Neural crest cell (in vitro differentiated cells): ENCODE measurements at places on chromosomes 5 and 9. TPM values are rescaled to one million over a fixed set of nuclear protein-coding genes. Genes with fewer than 3 reads are reported as not detected.

DNA sequence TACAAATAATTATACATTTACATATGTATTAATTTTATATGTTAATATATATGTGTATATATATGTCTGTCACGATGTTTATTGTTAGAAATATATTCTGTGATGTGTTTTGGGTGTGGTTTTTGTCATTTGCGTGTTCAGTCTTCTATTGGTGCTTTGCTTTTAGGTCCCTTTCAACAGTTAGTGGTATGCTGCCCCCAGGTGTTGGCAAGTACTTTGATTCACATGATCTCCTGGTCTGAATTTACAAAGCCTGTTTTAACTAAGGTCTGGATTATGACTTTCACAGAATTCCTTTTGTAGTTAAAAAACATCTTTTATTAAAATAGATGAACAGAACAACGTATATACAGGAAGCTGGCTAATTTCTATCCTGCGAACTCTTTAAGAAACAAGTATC lies 271.5 kb downstream of the CCDC171 start:
- peaks cover 4% of the 10 kb centered on the region for H3K4me1 ChIP-seq
- H3K27ac ChIP-seq, result no peak overlapping the region
- H3K27me3 ChIP-seq, result no peaks in the 10 kb centered on the region
- peaks cover 4% of the 10 kb centered on the region for H3K36me3 ChIP-seq
- DNase-seq, result no peak

GRCh38 chr9:91972711-91973110 lies 22.7 kb upstream of the ROR2 start:
- peaks cover 5% of the 10 kb centered on the region for H3K27me3 ChIP-seq
- DNase-seq, result no peak
- no peaks in the 10 kb centered on the region for H3K4me1 ChIP-seq
- H3K36me3 ChIP-seq, result no peaks in the 10 kb centered on the region
- H3K27ac ChIP-seq, result no peak overlapping the region

SAPCD2 gene
- total RNA-seq, result 29.8 and 31.1 TPM in 2 replicates

FCN2 gene
- total RNA-seq, result not detected in 2 replicates

DNA sequence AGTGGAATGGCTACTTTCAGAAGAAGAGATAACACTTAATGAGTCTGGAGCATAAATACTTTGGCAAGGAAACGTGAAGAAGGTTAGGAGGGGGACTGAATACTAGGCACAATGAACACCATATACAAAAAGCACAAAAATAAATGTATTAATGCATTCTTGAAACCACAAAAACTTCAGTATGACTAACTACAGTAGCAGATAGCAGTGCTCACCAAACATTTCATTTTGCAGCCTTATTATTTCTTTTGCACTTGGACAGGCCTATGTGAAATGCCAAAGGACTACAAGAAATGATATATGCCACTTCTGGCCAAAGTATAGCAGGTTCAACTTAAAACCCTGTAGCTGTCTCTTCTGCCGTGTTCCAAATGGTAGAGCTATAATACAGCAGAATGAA lies 26.3 kb downstream of the UBQLN1 start:
- peaks cover 3% of the 10 kb centered on the region for H3K4me1 ChIP-seq
- no peaks in the 10 kb centered on the region for H3K27me3 ChIP-seq
- no peak overlapping the region for H3K27ac ChIP-seq
- no peak for DNase-seq

DNA sequence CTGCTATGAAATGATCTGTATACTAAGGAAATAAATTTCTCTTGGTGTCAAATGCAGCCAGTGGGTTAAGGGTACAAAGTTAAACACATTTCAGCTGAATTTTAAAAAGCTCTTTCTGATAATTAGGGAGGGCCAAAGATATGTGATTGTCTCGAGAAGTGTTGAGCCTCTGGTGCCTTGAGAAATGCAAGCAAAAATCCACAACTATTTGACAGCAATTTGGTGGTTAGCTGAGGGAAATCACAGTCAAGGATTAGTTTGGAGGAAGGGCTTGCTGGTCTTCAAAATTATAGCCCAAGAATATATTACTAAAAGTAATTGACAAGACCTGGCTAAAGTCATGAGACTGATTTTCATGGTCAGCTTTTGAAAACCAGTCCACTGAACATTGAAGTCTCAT lies 255.7 kb upstream of the PPP1R2B start:
- peaks cover 20% of the 10 kb centered on the region for H3K4me1 ChIP-seq
- no peaks in the 10 kb centered on the region for H3K27me3 ChIP-seq
- H3K27ac ChIP-seq, result no peak overlapping the region
- H3K36me3 ChIP-seq, result no peaks in the 10 kb centered on the region

DNA sequence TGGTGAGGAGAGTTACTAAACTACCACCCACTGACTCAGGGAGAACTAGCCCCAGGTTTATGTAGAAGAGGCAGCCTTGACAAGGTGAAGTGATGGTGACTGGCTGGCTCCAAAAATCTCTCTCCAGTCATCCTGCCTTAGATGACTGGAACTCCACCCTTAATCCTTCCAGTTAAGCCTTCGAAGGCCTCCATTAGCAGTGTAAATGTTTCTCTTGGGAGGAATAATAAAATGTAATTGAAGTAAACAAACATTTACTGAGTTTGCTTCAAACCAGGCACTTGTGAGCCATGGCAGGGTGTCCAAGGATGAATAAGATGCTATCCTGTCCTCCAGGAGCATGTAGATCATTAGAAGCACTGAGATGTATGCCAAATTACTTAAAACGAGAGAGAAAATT lies 35.5 kb downstream of the ASTN2 start:
- no peak overlapping the region for H3K27ac ChIP-seq
- H3K4me3 ChIP-seq, result no peak overlapping the region
- peaks cover 18% of the 10 kb centered on the region for H3K27me3 ChIP-seq

DNA sequence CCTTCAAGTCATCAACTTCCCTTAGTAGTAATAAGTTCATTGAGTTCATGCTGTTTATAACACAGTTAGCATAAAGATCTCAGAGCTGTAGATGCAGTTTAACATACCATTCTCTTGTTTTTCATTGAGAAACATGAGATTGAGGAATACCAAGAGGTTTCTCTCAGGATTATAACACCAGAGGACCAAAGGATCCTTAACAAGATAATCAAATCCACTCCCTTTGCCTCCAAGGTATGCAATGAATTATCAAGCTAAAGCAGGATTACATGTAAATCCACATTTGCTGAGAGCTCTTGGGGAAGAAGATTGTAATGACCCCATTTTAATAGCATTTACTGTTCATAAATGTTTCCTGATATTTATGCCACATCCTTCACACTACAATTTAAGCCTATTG lies 35.1 kb upstream of the DAB2 start:
- no peak overlapping the region for H3K4me3 ChIP-seq
- no peaks in the 10 kb centered on the region for H3K4me1 ChIP-seq
- H3K27ac ChIP-seq, result no peak overlapping the region
- DNase-seq, result no peak
- H3K27me3 ChIP-seq, result peaks cover 3% of the 10 kb centered on the region

ECM2 gene
- total RNA-seq, result not detected in 2 replicates

- no peak for DNase-seq
- no peaks in the 10 kb centered on the region for H3K27me3 ChIP-seq
These were observed 7.8 kb downstream of the PLEKHG4B start for GRCh38 chr5:99815-100214.

GLRA1 gene
- 0.21 and 0.23 TPM in 2 replicates for total RNA-seq

UBLCP1 gene
- total RNA-seq, result 36.9 and 39.2 TPM in 2 replicates

- peaks cover 4% of the 10 kb centered on the region for H3K4me1 ChIP-seq
- DNase-seq, result no peak
- no peaks in the 10 kb centered on the region for H3K36me3 ChIP-seq
- no peak overlapping the region for H3K27ac ChIP-seq
These were observed 225.3 kb downstream of the NR2F1-AS1 start for GRCh38 chr5:93355691-93356090.

DNA sequence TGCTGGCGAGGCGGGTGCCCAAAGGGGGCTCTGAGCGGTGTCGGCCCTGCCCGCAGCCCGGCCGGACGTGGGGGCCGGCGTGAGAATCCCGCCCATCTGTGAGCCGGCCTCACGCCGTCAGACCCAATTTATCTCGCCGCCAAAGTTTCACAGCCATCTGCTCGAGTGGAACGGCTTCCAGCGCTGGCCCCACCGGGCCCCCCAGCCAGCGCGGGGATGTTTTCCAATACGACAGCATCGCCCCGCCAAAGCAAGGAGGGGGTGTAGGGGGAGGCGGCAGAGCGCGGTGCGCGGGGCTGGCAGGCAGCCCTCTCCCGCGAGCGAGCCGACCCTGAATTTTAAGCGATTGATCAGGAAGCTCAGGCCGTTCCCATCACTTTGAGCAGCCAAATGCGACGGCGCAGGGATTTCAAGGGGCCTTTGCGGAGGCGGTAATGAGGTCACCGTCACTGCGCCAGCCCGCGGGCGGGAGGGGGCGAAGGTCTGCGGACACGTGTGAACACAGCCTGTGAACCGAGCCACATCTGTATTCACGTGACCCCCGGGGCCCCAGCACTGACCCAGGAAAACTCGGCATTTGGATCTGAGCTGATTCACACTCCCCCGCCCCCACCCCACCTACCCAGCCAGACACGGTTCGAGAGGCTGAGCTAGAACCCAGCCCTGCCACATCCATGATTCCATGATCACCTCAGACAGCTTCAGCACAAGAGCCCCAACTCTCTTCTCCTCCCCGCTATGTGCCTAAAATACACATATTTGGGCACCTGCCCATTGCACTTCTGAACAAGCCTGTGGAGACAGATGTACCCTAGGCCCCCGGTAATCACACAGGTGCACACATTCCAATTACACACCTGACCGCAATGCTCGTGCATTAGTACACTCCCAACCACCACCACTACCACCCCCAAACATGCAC lies 47.8 kb upstream of the PSD2 start:
- H3K36me3 ChIP-seq, result no peaks in the 10 kb centered on the region
- peaks cover 68% of the 10 kb centered on the region for H3K4me1 ChIP-seq
- H3K27me3 ChIP-seq, result peaks cover 47% of the 10 kb centered on the region
- H3K27ac ChIP-seq, result peak overlapping the region; percentile 40
- DNase-seq, result peak; percentile 44

DNA sequence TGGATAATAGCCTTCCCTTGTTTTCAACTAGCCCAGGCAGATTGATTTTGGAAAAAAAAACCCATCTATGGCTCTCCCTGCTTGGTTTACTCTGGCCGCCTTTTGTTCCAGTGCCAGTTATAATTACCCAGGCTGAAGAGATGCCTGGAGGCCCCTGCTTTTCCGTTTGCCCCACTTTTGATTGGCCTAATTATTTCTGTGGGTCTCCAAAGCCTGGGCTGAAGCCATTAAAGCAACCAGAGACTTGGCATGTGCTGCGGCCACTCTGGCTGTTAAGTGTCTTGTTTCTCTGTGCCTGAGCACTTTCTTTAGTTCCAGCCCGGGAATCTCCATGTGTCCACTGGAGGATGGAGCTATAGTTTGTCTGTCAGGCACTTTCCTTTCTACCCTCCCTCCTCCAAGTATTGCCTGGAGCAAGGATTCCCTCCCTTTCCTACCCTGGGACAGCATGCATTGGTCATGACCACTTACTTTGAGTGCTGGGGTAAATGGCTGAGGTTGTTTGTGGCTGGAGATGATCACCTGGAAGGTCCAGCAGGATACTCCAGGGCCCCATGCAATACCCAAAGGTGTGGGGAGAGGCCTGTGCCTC lies 105.1 kb upstream of the CTSL start:
- no peak for DNase-seq
- H3K27ac ChIP-seq, result no peak overlapping the region
- H3K4me1 ChIP-seq, result peaks cover 26% of the 10 kb centered on the region
- no peaks in the 10 kb centered on the region for H3K27me3 ChIP-seq
- H3K4me3 ChIP-seq, result no peak overlapping the region

EQTN gene
- total RNA-seq, result 0.39 and 0.40 TPM in 2 replicates

DNA sequence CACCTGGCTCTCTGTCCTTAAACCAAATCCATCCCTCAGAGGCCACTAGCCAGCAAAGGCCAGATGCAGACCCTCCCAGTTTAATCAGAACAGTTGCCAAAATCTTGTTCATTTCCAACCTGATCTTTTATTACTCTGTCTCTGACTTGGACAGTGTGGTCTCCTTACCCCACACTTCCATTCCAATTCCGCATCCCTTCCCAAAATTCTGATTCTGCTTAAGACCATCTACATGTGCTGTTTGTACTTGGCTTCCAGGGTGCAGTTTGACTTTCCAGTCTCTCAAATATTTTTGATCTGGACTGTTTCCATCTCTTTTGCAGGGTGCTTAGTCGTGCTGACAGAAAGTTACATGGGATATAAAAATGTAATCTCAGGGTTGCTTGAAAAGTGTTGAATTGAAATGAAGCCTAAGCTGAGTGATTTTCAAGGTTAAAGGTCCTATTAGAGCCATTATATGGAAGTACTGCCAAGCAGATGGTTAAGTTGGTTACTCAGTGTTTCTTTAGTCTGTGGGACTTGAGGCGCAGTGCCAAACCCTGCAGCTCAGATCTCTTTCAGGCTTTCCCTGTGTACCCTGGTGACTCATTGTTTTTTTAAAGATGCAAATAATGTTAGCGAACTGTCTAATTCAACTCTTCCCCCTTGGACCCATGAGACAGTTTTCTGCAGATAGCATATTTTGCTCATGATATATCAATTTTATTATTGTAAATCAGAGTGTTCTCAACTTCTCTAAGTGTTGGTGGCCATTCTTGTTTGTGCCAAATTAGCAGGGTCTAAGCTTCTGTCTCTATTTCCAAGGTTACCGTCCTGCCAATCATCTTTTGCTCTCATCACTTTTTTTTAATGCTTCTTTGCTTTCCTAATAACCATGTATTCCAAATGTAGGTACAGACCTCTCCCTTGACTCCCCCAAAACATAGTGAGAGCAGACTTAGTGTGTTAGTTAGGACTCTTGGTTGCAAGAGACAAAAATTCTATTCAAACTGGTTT lies 18.2 kb upstream of the DCP2 start:
- no peaks in the 10 kb centered on the region for H3K27me3 ChIP-seq
- no peak overlapping the region for H3K4me3 ChIP-seq

DNA sequence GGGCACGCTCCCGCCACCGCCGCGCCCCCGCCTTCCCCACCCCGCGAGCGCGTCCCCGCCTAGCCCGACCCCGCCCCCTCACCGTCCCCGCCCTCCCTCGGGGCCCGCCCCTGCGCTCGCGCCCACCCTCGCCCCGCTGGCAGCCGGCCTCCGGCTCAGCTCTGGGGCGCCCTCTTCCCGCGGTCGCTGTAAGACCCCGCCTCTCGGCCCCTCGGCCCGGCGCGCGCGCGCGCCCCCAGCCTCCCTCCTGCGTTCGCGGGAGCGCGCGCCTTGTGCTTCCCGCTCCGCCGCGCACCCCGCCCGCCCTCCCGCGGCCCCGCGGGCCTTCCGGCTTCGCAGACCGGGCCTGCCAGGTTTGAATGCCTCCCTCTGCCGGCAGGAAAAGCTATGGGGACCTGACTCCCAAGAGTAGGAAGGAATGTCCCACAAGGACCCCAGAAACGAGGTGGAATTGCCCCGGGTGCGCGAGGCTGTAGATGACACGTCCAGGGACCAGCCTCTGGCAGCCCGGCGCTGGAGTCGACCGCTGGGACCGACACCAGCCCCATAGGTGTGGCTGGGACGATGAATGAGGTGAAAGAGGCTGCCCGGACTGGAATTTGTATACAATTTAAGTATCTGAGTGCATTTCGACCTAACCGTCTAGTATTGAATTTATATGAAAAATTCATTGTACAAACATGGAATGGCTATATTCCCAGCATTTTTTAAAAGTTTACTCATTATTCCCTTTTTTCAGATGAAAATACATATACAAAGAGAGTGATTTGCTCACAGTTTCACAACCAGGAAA lies 416 bp upstream of the PTBP3 start:
- no peaks in the 10 kb centered on the region for H3K36me3 ChIP-seq
- peak; percentile 92 for DNase-seq
- H3K4me3 ChIP-seq, result peak overlapping the region; percentile 97
